ENCODE measurements at places on chromosomes 7 and 10.

DNA sequence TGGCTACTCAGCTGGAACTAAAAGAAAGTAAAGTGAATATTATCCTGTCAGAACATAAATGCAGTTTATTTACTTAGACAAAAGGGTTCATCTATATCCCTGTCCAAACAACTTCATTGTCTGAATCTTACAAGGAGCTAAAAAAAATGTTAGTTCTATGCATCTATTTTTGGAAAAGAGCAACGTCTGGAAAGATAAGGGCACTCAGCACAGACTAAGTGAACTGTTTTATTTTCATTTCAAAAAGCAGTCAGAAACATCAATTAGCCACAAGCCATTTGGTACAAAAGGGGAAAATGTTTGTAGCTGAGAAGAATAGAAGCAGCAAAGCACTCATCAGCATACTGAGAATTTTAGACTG, 245.5 kb downstream of the FOXP2 start:
- DNase-seq, result no peak

DNA sequence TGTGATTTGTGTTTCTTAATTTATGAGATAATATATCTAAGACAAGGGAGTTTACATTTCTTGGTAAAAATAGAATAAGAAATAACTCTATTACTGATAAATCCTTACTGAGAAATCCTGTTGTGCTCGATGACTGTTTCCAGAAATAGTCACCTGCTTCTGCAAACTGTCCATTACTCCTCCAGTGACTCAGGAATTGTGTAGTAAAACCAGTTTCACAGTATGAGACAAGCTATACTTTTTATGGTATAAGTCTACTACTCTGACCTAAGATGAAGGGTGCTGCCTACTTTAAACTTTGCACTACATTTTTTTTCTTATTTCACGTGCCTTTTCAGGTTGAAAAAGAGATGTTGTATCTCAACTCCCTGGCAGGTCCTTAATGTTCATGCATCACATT, 6.8 kb upstream of the ANKRD22 start:
- no peak for DNase-seq

DNA sequence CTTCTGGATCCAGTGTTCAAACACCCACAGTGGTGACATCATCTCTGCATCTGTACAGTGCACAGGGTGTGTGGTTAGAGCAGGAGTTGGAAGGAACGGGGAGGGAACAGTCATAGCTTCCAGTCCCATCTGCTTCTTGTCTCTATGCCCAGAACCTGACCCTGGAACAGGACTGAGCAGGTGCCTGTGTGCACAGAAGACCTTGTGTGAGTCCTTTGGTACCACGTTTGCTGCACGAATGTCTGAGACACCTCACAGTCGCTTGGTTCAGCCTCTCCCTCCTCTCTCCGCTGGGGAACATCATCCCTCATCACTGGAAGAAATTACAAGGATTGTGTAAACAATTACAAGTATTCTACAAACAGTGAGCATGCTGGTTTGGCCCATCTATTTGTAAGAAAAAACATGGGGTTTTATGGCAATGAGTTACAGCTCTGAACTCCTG, 243.0 kb upstream of the KLF6 start:
- DNase-seq, result no peak

GRCh38 chr7:117171106-117171505, 151.8 kb downstream of the WNT2 start:
- no peak for DNase-seq

DNA sequence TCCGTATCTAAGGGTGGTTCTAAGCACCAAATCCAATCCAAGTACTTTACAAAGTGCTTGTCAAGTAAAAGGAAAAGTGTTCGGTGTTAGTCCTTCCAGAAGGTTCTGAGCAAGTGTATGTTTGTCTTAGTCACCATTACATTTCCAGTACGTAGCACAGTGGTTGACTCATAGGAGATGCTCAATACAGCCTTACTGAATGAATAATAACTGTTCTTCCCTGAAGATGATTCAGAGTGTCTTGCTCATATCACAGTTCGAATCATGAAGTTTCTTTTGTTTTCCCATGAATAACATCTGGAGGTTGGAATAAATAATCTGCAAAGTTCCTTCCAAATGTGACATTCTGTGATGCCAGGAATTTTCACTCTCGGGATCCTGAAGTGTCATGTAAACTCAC, 53.4 kb downstream of the WNT2 start:
- DNase-seq, result peak; percentile 86

DNA sequence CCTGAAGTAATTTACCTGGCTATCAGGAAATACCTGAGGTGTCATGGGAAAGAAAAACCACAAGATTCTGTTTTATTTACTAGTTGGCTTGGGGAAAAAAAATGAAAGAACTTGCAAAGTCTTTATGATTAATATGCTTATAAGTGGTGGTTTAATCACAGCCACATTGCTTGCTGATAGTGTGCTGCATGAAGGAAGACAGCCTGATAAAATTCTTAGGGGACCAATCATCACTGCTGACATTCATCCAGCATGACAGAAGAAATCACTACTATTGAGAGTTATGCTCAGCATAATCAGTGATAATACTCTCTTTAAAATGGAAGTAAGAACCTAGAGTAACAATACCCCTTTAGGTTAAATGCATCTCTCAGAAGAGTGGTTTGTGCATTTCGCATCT, 150.2 kb upstream of the LRRN3 start:
- DNase-seq, result no peak

DNA sequence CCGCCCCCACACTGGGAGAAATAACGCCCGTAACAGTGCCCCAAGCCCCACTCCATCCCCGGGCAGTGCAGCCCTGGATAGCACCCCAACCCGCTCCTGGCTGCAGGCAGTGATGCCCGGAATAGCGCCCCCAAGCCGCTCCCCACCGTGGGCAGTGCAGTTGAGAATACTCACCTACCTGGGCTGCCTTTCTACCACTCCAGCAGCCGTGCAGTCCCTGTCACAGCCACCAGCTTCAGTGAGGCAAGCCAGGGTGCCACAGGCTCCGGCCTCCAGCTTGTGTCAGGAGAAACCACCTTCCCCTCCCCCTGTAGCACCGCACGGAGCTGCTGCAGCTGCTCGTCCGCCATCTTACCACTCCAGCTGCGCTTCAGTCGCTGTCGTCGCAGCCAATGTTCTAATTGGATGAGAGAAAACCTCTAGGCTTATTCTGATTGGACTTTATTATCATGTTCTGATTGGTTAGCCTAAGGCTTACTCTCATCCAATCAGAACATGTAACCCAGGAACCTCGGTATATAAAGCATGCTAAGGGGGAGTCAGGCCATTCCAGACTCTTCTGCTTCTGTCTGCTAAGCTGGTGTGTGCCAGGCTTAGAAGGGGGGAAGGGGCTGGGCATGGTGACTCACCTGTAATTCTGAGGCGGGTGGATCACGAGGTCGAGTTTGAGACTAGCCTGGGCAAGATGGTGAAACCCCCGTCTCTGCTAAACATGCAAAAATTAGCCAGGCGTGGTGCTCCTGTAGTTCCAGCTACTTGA, 53.2 kb upstream of the ZNF33B start:
- DNase-seq, result no peak

GRCh38 chr10:33015761-33016547, 57.9 kb upstream of the ITGB1 start:
- DNase-seq, result no peak

DNA sequence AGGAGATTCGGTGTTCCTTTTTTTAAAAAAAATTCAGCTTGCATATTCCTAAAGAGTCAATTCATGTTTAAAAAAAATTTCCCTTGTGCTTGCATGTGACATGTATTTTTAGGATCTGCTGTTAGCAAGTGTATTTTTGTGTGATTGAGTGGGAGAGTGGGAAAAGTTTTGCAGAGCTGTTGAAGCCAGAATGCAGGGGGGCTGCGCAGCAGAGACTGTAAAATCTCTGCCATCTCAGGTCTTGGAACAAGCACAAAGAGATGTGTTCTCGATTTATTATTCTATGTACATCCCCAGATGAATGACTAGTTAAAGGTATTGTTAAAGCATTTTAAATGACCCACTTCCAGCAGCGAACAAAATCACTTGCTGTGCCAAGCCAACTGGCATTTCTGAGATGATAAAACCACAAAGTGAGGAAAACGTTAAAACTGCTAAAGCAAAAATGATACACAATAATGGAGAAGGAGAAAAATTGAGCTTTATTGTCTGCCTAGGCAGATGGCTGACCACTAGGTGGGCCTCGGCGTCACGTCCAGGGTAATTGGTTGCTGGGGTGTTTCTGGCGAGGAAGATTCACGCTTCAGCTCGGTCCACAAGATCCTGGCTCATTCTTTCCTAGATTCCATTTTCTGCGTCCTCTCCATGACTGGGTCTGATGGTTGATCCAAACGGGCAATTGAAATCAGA, 67.0 kb upstream of the ATRNL1 start:
- DNase-seq, result no peak

GRCh38 chr10:127738512-127739424, 1.8 kb downstream of the FOXI2 start:
- DNase-seq, result no peak

GRCh38 chr10:46547541-46548497, 8.6 kb downstream of the GPRIN2 start:
- no peak for DNase-seq

DNA sequence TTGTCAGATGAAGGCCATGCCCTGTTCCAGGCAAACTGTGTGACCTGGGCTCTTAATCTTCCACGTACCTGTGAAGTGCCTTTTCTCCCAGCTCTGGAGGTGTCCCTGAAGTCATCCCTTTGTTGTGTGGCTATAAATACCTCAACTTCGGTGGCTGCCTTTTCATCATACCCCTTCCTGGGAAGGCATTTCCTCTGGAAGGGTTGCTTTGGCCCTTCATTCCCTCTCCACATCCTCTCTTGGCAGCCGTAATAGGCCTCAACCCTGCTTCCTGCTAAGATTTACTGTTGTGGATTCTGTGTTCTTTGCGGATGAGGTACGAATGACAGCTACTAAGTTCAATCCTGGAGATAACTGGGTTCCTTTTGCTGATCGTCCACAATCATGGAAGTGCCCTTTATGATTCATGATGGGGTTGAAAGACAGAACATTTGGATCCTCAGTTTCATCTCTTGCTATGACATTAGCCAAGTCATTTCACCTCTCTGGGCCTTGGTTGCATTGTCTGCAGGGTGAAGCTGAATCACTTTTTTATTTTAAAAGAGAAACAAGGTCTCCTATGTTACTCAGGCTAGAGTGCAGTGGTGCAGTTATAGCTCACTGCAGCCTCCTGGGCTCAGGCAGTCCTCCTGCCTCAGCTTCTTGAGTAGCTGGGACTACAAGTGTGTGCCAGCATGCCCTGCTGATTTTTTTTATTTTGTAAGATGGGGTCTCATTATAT, 23.6 kb downstream of the FKBP6 start:
- no peak for DNase-seq

DNA sequence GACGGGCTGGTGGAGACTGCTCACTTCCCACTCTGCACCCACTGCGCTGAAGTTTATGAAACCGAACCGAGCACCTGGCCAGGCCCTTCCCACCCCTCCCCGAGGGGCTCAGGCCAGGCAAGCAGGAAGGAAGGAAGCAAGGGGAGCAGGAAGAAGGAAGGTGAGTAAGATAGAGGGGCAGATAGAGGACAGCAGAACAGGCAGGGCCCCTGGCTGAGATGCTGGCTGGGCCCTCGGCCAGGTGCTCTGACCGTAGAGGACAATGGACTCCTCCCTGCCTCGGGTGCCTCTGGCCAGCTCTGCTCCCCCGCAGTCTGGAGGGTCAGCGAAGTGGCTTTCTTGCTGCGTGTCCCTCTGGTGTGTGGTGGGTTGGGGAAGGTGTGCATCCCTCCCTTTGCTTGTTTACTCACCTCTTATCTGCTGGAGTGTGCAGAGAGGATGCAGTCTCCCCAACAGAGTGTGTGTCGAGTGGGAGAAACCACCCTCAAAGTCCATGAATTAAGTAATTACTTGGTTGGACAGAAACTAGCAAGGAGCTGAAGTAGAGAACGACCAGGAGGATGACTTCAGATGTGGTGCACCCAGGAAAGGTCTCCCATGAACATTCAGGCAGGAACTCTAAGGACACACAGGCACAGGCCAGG, 82.8 kb upstream of the PPP2R2D start:
- peak; percentile 18 for DNase-seq

- DNase-seq, result no peak
These were observed 57.4 kb downstream of the ITGB8 start for GRCh38 chr7:20388084-20388483.

DNA sequence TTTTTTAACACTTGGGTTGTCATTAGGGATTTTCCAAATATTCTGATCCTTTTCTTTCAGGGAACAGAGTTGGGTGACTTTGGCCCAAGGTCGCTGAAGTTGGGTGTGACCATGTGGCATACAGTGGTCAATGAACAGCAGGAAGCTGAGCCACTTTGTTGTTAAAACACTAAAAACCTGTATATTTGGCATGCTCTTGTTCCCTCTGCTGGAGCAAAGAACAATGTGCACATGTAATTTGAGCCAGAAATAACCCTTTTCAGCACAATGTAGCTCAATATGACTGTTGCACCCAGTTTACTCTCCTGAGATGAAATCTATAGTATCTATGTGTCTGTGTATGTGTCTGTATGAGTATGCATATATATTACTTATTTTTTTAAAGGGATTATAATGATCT, 74.9 kb downstream of the ADCYAP1R1 start:
- no peak for DNase-seq

- peak; percentile 6 for DNase-seq
These were observed 8.3 kb upstream of the ZC3HAV1L start for GRCh38 chr7:139043823-139044812.

DNA sequence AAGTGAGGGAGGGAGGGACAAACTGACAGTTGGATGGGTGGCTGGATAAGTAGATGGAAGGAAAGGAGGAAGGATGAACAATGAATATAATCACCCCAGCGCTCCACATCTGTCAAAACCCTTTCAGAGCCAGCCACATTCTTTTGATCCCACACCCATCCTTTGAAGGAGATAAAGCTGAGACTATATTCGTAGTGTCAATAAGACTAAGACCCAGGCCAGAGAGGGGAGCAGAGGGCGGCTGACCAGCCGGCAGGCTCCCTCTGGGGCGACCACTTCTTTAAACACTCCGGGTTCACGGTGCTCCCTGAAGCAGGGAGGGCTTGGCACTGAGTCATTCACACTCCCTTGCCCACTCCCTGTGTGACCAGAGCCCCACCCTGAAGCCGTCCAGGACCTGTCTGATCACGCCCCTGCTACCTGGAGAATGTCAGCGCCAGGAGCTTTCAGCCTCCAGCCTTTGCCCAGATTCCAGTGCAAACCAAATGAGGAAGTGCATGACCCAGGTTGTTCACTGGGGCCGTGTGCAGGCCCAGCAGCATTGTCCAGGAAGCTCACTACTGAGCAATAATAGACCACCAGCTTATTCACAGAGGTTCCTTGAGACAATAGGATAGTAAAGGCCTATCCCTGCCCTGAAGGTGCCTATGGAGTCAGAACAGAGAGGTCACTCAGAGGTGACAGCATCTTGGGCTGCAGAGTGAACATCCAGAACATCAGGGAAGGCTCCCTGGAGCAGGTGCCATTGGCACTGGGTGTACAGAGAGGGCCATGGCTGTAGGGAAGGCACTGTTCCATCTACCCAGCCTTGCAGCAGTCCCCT, 34.4 kb downstream of the UNC5B start:
- DNase-seq, result no peak

Measured in SJSA1 (cell line).